ENCODE measurements at places on chromosomes 4 and X.

DNA sequence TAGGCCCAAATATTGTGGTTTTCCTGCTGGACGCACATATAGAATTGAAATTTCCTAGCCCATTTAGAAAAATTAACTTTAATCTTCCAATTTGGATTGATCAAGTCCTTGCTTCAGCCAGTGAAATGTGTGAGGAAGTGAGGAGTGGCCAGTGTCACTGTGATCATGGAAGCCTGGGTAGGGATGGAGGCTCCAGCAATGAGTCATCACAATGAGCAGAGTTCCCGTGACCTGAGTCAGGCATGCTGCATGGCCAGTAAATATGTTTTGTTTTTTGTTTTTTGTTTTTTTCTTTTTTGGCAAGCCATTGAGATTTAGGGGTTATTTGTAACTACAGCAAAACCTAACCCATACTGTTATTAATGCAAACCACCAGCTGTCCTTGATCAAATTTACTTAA lies 52.1 kb downstream of the IDS start:
- no peak for DNase-seq

DNA sequence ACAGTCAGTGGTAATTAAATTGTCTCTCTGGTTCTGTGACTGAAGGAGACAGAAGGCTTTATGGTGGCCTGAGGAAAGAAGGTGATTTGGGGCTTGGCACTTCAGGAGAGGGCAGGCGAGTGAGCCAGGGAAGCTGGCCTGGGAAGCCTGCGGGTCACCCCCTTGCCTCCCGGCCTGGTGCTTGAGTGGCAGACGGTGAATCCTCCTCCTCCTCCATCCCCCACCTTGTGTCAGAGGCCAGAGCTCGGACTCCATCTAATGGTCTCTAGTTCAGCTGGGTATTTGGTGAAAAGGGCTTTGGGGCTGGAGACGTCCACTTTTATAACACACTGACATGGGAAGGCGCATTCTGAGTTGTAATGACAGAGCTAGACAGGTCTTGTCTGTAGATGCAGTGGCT lies 8.7 kb downstream of the TMEM187 start:
- DNase-seq: no peak

DNA sequence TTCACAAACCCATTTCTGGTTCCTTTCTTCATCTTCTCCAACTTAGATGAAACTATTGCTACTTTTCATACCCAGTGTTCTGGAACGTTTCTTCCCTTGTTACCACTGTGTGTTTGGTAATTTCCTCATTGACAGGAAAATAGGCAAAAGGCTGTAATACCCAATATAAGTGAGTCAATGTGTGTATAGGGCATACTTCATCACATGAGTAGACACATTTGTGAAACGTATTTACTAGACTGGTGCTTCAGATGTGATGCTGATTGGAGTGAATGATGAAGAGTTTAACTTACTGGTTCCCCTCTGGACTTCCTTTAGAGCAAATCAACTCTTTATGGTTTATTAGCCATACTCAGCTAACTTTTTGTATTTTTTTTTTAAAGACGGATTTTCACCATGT lies 195.1 kb upstream of the ATP6AP2 start:
- DNase-seq: no peak

GRCh38 chr4:143882892-143883291 lies 22.5 kb downstream of the GYPE start:
- peak; percentile 10 for DNase-seq

- DNase-seq: no peak
Observed at GRCh38 chr4:5114950-5115349, 63.7 kb downstream of the STK32B start.

- DNase-seq: no peak
Observed at GRCh38 chr4:181962321-181962720, 280.9 kb upstream of the TENM3 start.

DNA sequence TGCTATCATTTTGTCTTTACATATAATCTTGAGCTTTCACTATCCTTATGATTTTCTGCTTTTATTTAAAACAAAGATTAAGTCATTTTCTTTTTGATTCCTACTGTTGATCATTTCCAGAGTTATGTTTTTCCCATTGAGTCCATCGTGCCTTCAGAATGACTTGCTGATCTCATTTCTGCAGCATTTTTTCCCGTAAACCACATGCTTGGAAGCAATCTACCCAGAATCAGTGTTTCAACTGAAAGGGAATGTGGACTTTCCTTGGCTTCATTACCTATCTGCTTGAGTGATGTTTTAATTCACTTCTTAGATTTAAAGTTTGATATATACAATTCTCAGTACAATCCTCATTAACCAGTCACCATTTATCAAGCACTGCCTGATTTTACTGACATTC lies 192.4 kb upstream of the FSTL5 start:
- DNase-seq: no peak

GRCh38 chr4:48718818-48719465 lies 61.1 kb downstream of the FRYL start:
- DNase-seq: no peak

DNA sequence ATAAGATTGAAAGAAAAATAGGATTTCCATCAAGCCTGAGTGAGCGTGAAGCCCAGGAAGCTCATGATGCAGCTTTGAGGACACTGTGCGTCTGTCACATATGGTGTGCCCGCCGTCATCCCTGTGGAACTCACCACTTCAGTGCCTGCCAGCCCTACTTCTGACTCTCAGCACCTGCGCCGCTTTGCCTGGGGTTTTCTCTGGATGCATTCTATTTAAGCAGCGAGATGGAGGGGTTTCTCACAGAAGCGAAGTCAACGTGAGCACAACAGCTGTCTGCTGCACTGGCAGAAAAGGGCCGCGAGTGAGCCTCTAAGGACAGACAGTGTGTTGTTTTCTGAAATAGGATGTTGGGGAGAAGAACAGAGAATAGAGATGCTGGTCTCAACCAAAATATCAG lies 6.2 kb upstream of the TMEM128 start:
- no peak for DNase-seq
